ENCODE measurements at places on chromosomes 3 and 15.

DNA sequence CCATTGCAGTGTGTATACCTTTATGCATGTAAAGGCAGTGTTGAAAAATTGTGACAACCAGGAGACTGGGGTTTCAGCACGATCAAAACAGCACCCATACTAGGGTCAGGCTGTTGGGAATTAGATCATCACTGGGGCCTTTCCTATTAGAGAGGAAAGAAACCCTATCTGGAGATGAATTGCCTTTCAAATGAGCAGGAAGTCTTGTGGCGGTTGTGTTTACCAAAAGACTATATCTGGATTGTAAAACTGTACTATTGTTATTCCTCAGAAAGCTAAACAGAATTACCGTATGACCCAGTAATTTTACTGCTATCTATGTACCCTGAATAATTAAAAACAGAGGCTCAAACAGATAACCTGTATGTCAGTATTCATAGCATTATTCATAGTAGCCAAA lies 10.1 kb downstream of the UBE2E1 start:
- H3K27ac ChIP-seq, result no peak overlapping the region
- no peaks in the 10 kb centered on the region for H3K27me3 ChIP-seq
- DNase-seq, result no peak
- H3K36me3 ChIP-seq, result peaks cover 3% of the 10 kb centered on the region

- no peaks in the 10 kb centered on the region for H3K27me3 ChIP-seq
- no peak overlapping the region for H3K4me3 ChIP-seq
These were observed 8.6 kb downstream of the TMEM41A start for GRCh38 chr3:185490241-185490640.

DNA sequence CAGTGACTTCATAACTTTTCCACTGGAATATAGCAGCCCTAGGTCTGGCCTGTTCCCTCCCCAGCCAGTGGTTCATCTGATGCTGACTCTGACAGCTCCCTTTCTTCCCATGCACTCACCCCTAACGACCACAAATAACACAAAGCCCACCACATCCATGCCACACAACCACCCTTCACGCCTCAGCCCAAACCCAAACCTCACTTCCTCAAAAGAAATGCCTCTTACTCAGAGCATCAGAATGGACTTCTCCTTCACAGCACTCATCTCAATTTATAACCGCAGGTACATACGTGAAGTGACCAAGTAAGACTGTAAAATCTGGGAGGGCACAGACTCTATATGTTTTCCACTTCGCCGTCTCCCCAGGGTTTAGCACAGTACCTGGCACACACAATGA lies 1.1 kb downstream of the RBSN start:
- H3K36me3 ChIP-seq, result peaks cover 11% of the 10 kb centered on the region
- H3K4me3 ChIP-seq, result peak overlapping the region; percentile 85
- H3K27ac ChIP-seq, result no peak overlapping the region
- H3K4me1 ChIP-seq, result peaks cover 9% of the 10 kb centered on the region

- H3K4me1 ChIP-seq, result peaks cover 29% of the 10 kb centered on the region
- H3K4me3 ChIP-seq, result no peak overlapping the region
- H3K27ac ChIP-seq, result no peak overlapping the region
- H3K36me3 ChIP-seq, result no peaks in the 10 kb centered on the region
- H3K27me3 ChIP-seq, result no peaks in the 10 kb centered on the region
These were observed 124.2 kb downstream of the ASB7 start for GRCh38 chr15:100726421-100727190.

- H3K36me3 ChIP-seq, result 0 out of 2 replicates have a peak, but pooled peaks cover 3% of the 10 kb centered on the region
- H3K27me3 ChIP-seq, result no peaks in the 10 kb centered on the region
- no peaks in the 10 kb centered on the region for H3K4me1 ChIP-seq
- H3K4me3 ChIP-seq, result no peak overlapping the region
- H3K27ac ChIP-seq, result no peak overlapping the region
These were observed 57.6 kb downstream of the GALK2 start for GRCh38 chr15:49227602-49228001.

DNA sequence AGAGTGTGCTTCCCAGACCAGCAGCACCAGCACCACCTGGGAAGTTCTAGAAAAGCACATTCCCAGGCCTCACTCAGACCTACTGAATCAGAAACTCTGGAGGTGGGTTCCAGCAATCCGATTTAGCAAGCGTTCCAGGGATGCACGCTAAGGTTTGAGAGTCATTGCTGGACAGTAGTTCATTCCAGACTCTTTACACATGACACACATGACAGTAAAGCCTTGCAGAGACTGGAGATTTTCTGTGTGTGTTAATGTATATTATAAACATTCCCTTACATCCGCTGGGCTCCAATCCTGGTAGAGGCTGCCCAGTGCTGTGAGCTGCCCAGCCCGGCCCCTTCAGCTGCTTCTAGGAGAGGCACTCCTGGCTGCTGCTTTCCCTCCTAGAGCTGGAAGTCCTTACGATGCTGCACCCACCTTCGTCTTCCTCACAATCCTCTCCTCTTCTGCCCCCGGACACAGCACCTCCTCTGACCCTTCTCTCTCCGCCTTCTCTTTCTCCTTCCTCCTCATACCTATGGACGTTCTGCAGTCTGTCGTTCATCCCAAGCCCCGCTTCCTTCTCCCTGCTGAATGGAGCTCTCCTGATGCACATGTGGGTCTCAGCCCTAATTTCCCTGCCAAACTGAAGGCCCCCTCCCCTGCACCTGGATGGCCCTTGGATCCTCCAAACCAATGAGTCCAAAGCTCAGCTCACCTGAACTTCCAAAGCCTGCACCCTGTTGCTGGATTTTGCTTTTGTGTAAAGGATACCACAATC lies 44.4 kb downstream of the ITGA11 start:
- peaks cover 39% of the 10 kb centered on the region for H3K4me1 ChIP-seq
- peak; percentile 78 for DNase-seq
- no peaks in the 10 kb centered on the region for H3K27me3 ChIP-seq
- peak overlapping the region; percentile 39 for H3K27ac ChIP-seq
- H3K36me3 ChIP-seq, result no peaks in the 10 kb centered on the region

- H3K27ac ChIP-seq, result no peak overlapping the region
- no peak overlapping the region for H3K4me3 ChIP-seq
- H3K4me1 ChIP-seq, result no peaks in the 10 kb centered on the region
- H3K27me3 ChIP-seq, result no peaks in the 10 kb centered on the region
- H3K36me3 ChIP-seq, result no peaks in the 10 kb centered on the region
These were observed 40.2 kb downstream of the ROBO2 start for GRCh38 chr3:77079988-77080610.

- no peaks in the 10 kb centered on the region for H3K36me3 ChIP-seq
- H3K27ac ChIP-seq, result no peak overlapping the region
- DNase-seq, result no peak
- no peak overlapping the region for H3K4me3 ChIP-seq
- peaks cover 17% of the 10 kb centered on the region for H3K27me3 ChIP-seq
- H3K4me1 ChIP-seq, result no peaks in the 10 kb centered on the region
These were observed 151.2 kb downstream of the OPA1 start for GRCh38 chr3:193744048-193744821.

DNA sequence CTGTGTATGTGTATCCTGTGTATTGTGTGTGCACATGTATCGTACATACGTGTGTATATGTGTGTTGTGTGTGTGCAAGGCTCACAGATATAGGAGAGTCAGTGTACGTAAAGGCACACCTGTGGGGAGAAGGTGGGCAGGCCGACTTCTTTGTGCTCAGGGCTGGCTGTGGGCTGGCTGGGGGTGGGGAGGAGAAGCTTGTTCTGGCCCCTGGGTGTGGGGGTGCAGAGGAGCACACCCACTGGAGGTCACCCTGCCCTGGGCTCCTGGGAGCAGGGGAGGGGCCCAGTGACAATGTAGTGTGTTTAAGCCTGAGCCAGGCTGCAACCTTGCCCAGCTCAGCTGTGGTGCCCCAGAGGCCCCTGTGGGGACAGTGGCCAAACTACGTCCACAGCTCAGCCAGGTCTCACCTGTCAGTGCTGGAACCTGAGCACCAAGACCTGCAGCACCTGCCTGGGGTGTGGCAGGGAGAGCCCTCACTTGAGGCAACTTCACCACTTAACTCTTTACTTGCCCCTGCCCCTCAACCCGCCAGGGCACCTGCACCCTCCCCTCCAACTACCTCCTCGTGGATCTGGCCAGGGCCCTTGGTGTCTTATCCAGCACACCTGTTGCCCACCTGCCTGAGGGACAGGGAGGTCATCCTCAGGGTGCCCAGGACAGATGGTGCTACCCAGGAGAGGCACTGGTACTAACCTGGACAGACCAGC lies 2.6 kb upstream of the HHATL start:
- H3K4me3 ChIP-seq, result no peak overlapping the region
- H3K27me3 ChIP-seq, result peaks cover 50% of the 10 kb centered on the region
- H3K27ac ChIP-seq, result no peak overlapping the region
- H3K4me1 ChIP-seq, result no peaks in the 10 kb centered on the region
- DNase-seq, result no peak

DNA sequence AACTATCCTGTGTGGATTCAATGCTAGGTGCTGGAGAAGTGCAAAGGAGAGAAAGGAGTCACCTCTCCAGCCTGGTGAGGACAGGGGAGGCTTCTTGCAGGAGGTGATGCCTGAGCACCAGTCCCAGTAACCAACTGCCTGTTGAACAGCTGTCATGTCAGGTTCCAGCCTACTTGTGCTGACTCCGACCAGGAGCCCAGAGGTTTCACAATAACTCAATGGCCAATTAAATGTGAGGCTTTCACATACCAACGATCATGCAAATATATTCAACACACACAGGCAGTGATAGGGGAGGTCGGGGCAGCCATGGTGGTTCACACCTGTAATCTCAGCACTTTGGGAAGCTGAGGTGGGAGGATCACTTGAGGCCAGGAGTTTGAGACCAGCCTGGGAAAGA lies 7.7 kb downstream of the SORD start:
- H3K36me3 ChIP-seq, result peaks cover 7% of the 10 kb centered on the region
- no peaks in the 10 kb centered on the region for H3K27me3 ChIP-seq
- no peak overlapping the region for H3K4me3 ChIP-seq
- no peak for DNase-seq
- H3K4me1 ChIP-seq, result no peaks in the 10 kb centered on the region

DNA sequence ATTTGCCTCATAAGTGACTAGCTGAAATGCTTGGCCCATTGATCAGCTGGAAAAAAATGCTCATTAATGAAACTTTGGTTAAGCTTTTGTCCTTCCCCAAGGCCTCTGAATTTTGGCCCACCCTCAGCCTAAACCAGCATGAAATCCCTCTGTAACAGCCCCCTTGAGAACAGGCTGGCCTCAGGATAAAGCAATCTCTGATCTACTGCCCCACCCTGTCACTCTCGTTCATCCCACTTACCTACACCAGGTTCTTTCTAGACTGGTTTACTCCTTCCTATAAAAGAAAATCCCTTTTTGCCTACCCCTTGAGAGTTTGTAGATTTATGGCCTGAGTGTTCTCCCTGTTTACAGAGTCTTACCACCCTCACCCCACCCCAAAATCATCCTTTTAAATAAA lies 3.4 kb upstream of the AEN start:
- H3K27ac ChIP-seq, result no peak overlapping the region
- H3K27me3 ChIP-seq, result no peaks in the 10 kb centered on the region
- no peaks in the 10 kb centered on the region for H3K36me3 ChIP-seq
- H3K4me1 ChIP-seq, result peaks cover 4% of the 10 kb centered on the region
- no peak for DNase-seq

DNA sequence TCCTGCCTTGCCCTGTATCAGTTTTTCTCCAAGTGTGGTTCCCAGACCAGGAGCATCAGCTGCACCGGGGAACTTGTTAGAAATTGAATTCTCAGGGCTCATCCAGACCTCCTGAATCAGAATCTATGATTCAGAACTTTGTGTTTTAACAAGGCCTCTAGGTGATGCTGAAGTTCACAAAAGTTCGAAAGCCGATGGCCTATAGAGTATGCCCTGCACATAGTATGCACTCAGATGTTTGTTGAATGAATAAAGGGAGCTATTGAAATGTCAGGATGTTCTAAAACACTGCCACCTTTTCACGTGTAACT lies 664 bp upstream of the LARP6 start:
- H3K27me3 ChIP-seq, result no peaks in the 10 kb centered on the region
- H3K4me3 ChIP-seq, result peak overlapping the region; percentile 95
- H3K4me1 ChIP-seq, result peaks cover 23% of the 10 kb centered on the region
- H3K36me3 ChIP-seq, result peaks cover 8% of the 10 kb centered on the region

- peaks cover 7% of the 10 kb centered on the region for H3K27me3 ChIP-seq
- no peak for DNase-seq
- no peak overlapping the region for H3K4me3 ChIP-seq
- no peaks in the 10 kb centered on the region for H3K4me1 ChIP-seq
- no peaks in the 10 kb centered on the region for H3K36me3 ChIP-seq
These were observed 2.2 kb upstream of the CX3CR1 start for GRCh38 chr3:39282057-39282456.

DNA sequence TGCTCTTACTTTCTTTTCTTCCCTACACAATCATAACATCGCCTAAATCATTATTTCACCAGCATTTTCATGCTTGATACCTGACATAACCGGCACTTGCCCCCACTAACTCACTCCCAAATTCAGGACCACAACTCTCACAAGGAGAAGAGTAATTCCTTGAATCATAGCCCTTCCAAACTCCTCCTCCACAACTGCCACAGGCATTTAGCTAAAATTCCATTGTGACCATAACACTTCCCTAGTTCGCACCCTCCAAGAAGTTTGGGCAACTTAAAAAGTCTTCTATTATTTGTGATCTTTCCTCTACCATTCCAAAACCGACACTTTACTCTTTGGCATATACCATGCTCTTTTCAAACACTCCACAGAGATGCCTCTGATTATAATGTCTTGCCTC lies 59.4 kb upstream of the XRN1 start:
- H3K4me1 ChIP-seq, result no peaks in the 10 kb centered on the region
- no peak overlapping the region for H3K27ac ChIP-seq

- no peak overlapping the region for H3K4me3 ChIP-seq
- DNase-seq, result no peak
- no peaks in the 10 kb centered on the region for H3K27me3 ChIP-seq
- no peak overlapping the region for H3K27ac ChIP-seq
- H3K4me1 ChIP-seq, result no peaks in the 10 kb centered on the region
These were observed 90.2 kb downstream of the NTRK3 start for GRCh38 chr15:88166082-88166993.

- no peaks in the 10 kb centered on the region for H3K36me3 ChIP-seq
- no peak overlapping the region for H3K4me3 ChIP-seq
- H3K27ac ChIP-seq, result no peak overlapping the region
- no peaks in the 10 kb centered on the region for H3K4me1 ChIP-seq
These were observed 982.2 kb upstream of the SEMA6D start for GRCh38 chr15:46735115-46735514.

- no peak overlapping the region for H3K4me3 ChIP-seq
- no peaks in the 10 kb centered on the region for H3K27me3 ChIP-seq
- no peak for DNase-seq
- H3K27ac ChIP-seq, result no peak overlapping the region
These were observed 47.0 kb upstream of the USP3 start for GRCh38 chr15:63457379-63457778.

GRCh38 chr15:101804375-101804774 lies 1.1 kb downstream of the OR4F6 start:
- H3K27me3 ChIP-seq, result no peaks in the 10 kb centered on the region
- H3K36me3 ChIP-seq, result no peaks in the 10 kb centered on the region
- DNase-seq, result no peak
